ENCODE measurements at places on chromosomes 11 and 22.

DNA sequence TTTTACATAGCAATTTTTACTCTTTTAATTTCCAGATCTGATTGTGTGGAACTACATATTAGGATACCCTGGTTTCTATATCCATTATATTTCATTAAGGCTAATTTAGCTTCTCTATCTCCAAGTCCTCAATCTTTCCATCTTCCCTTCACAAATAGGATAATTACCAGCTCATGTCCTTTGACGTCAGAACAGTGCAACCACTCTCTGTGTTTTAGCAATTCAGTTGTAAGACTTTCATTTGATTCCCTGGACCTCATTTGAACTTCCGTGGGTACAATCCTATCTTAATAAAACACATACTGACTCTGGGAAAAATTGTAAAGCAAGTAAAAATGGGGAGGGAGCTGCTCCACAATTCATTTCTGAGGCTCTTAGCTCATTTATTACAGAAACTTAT, 52.8 kb downstream of the FAM76B start:
- no peak for DNase-seq

DNA sequence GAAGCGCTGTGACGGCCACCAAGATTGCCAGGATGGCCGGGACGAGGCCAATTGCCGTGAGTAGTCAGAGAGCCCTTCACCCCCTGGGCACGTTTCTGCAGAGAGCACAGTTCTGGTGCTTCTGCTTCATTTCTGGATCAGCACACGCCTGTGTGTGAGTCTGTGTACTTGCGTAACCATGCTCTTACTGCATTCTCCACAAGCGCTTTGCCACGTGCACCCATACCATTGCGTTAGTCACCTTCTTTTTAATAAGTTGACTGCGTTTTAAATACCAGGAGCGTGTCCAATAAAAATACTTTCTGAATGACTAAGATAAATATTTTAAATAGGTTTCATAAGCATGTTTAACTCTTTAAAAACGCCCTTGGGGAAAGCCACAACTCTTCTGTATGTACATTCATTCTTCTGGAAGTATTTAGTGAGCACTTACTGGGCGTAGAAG, 143.0 kb upstream of the SORL1-AS1 start:
- DNase-seq, result no peak

GRCh38 chr11:104001561-104002056, 34.8 kb upstream of the DDI1 start:
- DNase-seq, result no peak

GRCh38 chr22:42431401-42432019, 693 bp downstream of the NFAM1 start:
- DNase-seq, result no peak

- no peak for DNase-seq
These were observed 451.3 kb upstream of the KIRREL3 start for GRCh38 chr11:127451861-127452260.

GRCh38 chr11:64340671-64341335, 799 bp downstream of the CCDC88B start:
- no peak for DNase-seq

GRCh38 chr11:34339149-34340064, 18.4 kb downstream of the ABTB2 start:
- no peak for DNase-seq

GRCh38 chr22:50548921-50549790, 3.5 kb downstream of the KLHDC7B start:
- DNase-seq, result no peak

DNA sequence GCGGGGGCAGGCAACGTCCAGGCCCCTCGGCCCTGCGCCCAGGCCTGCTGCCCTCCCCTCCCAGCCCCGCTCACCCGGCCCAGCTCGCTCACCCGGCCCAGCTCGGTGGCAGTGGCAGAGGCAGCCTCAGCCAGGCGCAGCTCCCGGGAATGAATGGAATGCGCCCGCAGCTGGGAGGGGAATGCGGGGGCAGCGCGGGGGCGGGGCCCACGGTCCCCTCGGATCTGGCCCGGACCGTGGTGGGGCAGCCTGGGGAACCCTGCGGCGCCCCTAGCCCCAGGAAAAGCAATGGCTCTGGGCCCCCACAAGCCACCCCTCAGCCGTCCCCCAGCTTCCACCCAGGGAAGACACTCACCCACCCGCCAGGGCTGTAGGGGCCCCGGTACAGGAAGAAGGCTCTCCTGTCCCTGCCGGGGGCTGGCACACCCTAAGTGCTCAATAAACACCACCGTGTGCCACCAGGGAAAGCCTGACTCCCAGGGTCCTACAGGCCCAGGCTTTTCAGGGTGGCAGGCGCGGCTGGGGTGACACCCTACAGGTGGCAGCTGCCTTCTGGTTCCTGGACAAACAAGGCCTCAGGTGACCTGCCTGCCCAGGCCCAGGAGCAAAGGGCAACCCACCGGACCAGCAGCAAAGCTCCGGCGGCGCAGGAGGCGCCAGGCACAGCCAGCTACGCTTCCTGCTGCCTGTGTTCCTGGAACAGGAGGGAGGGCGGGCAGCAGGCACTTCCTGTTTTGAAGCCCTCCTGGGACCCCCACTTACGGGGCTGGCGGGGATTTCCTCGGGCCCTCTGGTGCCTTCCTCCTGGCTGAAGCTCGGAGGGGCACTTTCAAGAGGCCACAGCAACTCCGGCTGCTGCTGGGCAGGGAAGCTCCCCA, 13.8 kb downstream of the PLXNB2 start:
- DNase-seq, result no peak

DNA sequence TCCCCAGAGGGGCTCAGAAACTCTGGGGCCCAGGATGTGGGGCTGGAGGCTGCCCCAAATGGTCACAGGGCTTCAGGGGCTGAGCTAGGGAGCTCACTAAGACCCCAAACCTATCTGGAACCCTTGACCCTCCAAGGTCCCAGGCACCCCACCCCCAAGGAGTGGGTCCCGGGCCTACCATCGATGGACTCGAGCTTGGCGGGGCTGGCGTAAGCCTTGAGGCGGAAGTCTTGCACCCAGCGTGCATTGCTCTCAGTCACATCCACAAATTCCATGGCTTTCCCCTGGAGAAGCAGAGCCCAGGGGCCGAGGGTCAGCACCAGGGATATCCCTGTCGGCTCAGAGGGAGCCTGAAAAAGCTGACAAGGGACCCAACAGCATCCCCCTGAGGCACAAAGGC, 3.5 kb downstream of the GATD1 start:
- no peak for DNase-seq

DNA sequence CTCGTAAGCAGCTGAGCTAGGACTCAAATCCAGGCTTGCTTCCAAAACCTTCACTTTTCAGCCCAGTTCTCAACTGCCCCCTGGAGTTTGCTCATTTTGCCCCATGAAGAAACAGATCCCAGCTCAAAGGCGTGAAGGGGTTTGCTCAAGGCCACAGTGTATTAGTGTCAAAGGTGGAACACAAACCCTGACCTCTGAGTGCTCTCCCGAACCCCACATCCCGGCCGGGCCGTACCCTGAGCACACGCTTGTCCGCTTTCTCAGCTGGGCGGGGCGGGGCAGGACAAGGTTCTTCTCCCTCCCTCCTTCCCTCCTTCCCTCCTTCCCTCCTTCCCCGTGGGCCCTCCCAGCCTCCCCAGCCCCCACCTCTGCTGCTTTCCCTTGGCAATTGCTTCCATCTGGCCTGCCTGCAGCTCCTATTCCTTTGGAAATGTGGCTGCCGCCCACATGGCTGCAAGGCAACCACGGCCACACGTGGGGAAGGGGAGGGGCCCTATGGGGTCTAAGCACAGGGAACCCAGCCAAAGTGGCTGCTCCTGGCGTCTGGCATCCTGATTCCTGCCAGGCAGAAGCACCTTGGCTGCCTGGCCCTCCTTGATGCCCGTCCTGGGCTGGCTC, 4.1 kb downstream of the ST3GAL4 start:
- DNase-seq, result peak; percentile 77

- no peak for DNase-seq
These were observed 355.2 kb downstream of the SOX6 start for GRCh38 chr11:16001044-16001568.

DNA sequence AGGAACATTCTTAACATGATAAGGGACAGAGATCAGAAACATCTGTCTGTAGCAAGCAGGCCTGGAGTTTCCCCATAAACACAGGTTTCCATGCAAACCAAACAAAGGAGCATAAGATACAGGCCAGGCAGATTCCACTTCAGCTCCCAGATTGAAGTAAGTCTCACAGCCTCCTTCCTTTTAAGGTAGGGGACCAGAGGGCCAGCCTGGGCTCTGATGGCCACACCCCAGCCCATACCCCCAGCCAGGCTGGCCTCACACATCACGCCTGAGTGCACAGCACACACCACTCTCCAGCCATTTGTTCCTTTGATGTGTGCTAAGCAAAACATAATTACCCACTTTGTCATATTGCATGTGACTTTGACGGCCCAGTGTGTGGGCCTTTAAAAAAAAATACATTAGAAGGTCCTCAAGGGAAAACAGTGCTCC, 518.7 kb downstream of the NTM start:
- DNase-seq, result no peak

DNA sequence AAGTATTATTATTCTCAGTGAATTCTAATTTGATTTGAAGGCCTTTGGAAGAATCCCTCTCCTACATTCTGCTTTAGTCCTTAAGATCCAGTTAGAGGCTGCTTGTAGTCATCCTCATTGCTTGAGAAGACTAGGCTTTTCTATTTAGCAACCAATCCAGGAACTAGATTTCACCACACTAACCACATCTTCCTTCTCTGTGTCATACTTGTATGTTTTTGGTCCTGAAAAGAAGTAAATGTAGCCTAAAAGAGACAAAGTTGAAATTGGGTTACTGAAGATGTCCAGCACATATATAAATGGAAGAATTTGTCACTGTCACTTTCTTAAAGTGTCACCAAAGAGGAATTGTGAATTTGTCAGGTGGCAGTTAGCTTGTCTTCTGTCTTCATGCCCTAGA, 46.6 kb upstream of the MMP7 start:
- DNase-seq, result no peak

- no peak for DNase-seq
These were observed 40.7 kb upstream of the DKK3 start for GRCh38 chr11:12048936-12049790.

All from NCI-H2171 (cell line).